Breast epithelium (tissue), 4 donors: ENCODE measurements at places on chromosomes 2 and 18.
A peak's percentile ranks its signal among the peaks of the same experiment; 100 is the strongest.

- no peaks in the 10 kb centered on the region for H3K36me3 ChIP-seq
- no peak for DNase-seq
- H3K27ac ChIP-seq = no peak overlapping the region
- no peaks in the 10 kb centered on the region for H3K27me3 ChIP-seq
- no peaks in the 10 kb centered on the region for H3K4me1 ChIP-seq
- no peak overlapping the region for H3K4me3 ChIP-seq
Observed at GRCh38 chr2:41101281-41101680, 649.4 kb upstream of the SLC8A1 start.

DNA sequence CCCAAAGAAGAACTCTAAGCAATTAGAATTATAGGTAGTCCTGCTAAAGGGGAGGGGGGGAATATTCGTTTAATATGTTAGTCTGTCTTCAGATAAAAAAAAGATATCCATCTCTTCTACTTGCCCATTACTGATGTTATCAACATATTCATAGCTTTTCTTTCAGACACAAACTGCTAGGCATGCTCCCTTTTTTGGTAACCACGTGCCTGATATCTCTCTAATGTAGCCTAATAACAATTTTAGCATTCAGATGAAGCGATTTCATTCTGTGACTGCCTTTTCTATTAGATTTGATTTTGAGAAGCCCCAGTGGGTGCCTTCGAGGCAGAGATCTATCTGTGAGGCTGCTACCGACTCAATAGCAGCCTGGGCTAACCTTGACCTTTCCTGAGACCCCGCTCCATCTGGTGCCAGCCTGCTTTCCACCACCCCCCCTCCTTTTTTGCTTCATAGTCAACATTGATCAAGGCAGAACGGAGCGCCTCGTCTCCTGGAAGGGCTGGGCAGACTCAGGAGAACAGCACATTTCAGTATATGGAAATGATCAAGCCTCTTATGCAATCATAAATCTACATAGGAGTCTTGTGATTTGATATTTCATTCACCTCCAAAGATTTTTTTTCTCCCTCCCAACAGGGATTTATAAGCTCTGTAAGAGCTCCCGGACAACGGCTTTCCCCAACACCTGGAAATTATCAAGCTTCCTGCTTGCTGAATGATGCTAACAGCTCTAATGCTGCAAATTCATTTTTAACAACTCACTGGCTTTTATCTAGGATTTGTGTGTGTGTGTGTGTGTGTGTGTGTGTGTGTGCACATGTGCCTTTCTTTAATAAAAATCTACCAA lies 14.7 kb upstream of the BCL11A start:
- no peaks in the 10 kb centered on the region for H3K36me3 ChIP-seq
- no peak overlapping the region for H3K4me3 ChIP-seq
- peaks cover 37% of the 10 kb centered on the region for H3K27me3 ChIP-seq
- no peak for DNase-seq
- no peak overlapping the region for H3K27ac ChIP-seq

- H3K4me3 ChIP-seq = no peak overlapping the region
- peak overlapping the region; percentile 29 for H3K27ac ChIP-seq
- H3K36me3 ChIP-seq = no peaks in the 10 kb centered on the region
- H3K27me3 ChIP-seq = no peaks in the 10 kb centered on the region
- H3K4me1 ChIP-seq = peaks cover 2% of the 10 kb centered on the region
Observed at GRCh38 chr18:55248495-55248894, 289.2 kb upstream of the CCDC68 start.

- no peak for DNase-seq
- no peak overlapping the region for H3K4me3 ChIP-seq
- no peaks in the 10 kb centered on the region for H3K27me3 ChIP-seq
- H3K27ac ChIP-seq = no peak overlapping the region
Observed at GRCh38 chr2:21461754-21462240, 338.0 kb downstream of the TDRD15 start.

GRCh38 chr2:16635791-16636699 lies 29.6 kb downstream of the CYRIA start:
- DNase-seq = no peak
- no peaks in the 10 kb centered on the region for H3K27me3 ChIP-seq
- H3K36me3 ChIP-seq = no peaks in the 10 kb centered on the region
- H3K27ac ChIP-seq = peak overlapping the region; percentile 41

DNA sequence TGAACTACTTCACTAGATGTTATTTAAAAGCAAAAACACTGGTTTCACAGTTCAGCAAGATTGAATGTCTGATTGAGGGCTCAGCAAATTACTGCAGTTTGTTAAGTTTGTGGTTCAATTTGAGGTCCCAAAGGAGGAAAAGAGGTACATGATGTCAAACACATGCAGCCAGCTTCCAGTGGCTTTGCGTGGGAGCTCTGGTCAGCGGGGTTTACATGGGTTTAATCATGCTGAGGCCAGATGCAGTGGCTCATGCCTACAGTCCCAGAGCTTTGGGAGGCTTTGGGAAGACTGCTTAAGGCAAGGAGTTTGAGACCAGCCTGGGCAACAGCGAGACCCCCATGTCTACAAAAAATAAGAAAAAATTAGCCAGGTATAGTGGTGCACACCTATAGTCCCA lies 111.5 kb downstream of the MAPK4 start:
- no peak overlapping the region for H3K4me3 ChIP-seq
- no peaks in the 10 kb centered on the region for H3K36me3 ChIP-seq
- no peak overlapping the region for H3K27ac ChIP-seq
- no peaks in the 10 kb centered on the region for H3K4me1 ChIP-seq
- H3K27me3 ChIP-seq = no peaks in the 10 kb centered on the region

- H3K27me3 ChIP-seq = no peaks in the 10 kb centered on the region
- peaks cover 3% of the 10 kb centered on the region for H3K4me1 ChIP-seq
- no peaks in the 10 kb centered on the region for H3K36me3 ChIP-seq
- no peak for DNase-seq
- no peak overlapping the region for H3K4me3 ChIP-seq
Observed at GRCh38 chr2:111951486-111951885, 53.1 kb downstream of the MERTK start.

- H3K27ac ChIP-seq = no peak overlapping the region
- H3K36me3 ChIP-seq = no peaks in the 10 kb centered on the region
- H3K4me1 ChIP-seq = no peaks in the 10 kb centered on the region
- no peak for DNase-seq
- no peaks in the 10 kb centered on the region for H3K27me3 ChIP-seq
- H3K4me3 ChIP-seq = no peak overlapping the region
Observed at GRCh38 chr2:35160871-35161270, 1194.7 kb upstream of the CRIM1 start.

DNA sequence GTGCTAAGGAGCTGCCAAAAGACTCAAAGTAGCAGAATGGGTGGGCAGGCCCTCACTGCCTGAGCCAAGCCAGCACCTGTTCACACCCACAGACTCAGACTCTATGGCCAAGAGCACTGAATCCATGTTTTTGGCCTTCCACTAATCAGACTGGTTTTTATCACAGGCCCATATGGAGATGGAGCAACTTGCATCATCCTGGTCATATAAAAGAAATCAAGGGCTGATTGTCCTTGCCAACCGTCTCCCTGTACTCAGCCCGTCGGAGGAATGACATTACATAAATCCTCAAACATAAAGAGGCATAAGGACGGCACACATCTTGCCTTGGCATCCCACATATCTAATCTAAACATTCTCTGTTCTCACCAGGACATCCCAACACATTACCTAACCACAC lies 66.7 kb downstream of the MARCHF4 start:
- no peaks in the 10 kb centered on the region for H3K27me3 ChIP-seq
- H3K36me3 ChIP-seq = no peaks in the 10 kb centered on the region
- DNase-seq = no peak

GRCh38 chr2:52340171-52340570 lies 1308.2 kb upstream of the NRXN1 start:
- H3K27me3 ChIP-seq = no peaks in the 10 kb centered on the region
- no peak overlapping the region for H3K27ac ChIP-seq
- no peaks in the 10 kb centered on the region for H3K36me3 ChIP-seq
- no peak overlapping the region for H3K4me3 ChIP-seq

- H3K4me1 ChIP-seq = no peaks in the 10 kb centered on the region
- H3K4me3 ChIP-seq = no peak overlapping the region
- no peaks in the 10 kb centered on the region for H3K27me3 ChIP-seq
- no peaks in the 10 kb centered on the region for H3K36me3 ChIP-seq
- H3K27ac ChIP-seq = peak overlapping the region; percentile 56
Observed at GRCh38 chr2:23900541-23901322, 26.2 kb downstream of the ATAD2B start.

DNA sequence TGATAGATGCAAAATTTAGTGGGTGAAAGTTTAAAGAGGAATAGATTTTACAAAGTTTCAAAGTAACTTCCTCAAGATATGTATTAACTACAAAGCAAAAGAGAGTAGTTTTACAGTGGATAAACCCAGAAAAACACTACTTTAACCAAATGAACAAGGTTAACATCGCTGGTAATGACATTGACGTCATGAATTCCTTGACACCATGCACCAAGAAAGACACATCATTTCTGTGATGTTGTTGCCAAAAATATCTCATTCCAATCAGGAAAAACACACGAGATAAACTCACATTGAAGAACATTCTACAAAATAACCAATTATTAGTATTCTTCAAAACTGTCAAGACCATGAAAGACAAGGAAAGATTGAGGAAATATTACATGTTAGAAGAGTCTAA lies 605.6 kb upstream of the SETBP1 start:
- H3K36me3 ChIP-seq = no peaks in the 10 kb centered on the region
- DNase-seq = no peak
- no peaks in the 10 kb centered on the region for H3K27me3 ChIP-seq
- no peak overlapping the region for H3K4me3 ChIP-seq

GRCh38 chr18:74562775-74563174 lies 28.5 kb downstream of the CNDP1 start:
- DNase-seq = no peak
- no peaks in the 10 kb centered on the region for H3K27me3 ChIP-seq
- no peak overlapping the region for H3K4me3 ChIP-seq
- H3K36me3 ChIP-seq = no peaks in the 10 kb centered on the region
- H3K4me1 ChIP-seq = no peaks in the 10 kb centered on the region

DNA sequence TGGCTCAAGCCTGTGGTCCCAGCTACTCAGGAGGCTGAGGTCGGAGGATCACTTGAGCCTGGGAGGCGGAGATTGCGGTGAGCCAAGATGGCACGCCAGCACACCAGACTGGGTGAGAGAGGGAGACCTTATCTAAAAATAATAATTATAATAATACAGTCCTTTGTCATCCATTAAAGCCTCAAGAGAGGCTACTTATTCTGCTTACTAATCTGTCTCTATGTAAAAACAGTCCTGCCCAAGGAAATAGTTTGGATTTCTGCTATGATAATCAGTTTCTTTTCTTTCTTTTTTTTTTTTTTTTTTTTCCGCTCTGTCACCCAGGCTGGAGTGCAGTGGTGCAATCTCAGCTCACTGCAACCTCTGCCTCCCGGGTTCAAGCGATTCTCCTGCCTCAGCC lies 228.3 kb downstream of the C1D start:
- no peaks in the 10 kb centered on the region for H3K4me1 ChIP-seq
- H3K27ac ChIP-seq = no peak overlapping the region
- DNase-seq = no peak
- H3K27me3 ChIP-seq = no peaks in the 10 kb centered on the region
- H3K36me3 ChIP-seq = no peaks in the 10 kb centered on the region

DNA sequence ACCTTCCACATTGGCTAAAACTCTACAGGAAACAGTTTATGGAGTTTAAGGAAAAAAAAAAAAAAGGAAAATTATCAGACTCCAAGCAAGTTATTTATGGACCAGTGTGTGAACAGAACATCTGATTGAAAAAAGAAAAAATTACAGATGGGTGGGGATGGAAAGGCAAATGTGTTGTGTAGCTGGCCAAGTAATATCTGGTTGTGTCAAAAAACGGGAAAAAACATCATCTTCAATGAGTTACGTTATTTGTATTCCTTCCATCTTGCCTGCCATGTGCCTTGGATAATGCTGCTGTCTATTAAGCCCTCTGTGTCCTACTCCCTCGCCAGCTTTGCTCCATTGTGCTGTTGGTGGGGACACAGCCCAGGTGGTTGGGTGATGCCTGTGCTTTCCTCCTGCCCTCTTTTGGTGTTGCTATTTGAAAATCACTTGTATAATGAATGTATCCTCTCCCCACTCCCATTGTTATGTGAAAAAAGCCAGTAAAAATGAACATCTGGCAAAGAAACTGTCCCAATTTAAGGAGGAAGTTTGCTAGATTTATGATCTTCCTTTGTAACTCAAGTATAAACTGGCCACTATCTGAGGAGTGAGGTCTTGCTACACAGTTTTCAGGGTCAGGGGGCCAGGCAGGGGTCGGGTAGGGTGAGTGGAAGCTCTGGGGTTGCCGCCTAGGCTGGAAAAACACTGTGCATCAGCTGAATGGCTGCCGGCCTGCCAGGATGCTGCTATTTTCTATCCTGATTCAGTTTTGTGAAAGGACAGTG lies 155.9 kb downstream of the FMNL2 start:
- no peaks in the 10 kb centered on the region for H3K4me1 ChIP-seq
- H3K36me3 ChIP-seq = no peaks in the 10 kb centered on the region
- no peaks in the 10 kb centered on the region for H3K27me3 ChIP-seq
- peak overlapping the region; percentile 10 for H3K27ac ChIP-seq
- no peak overlapping the region for H3K4me3 ChIP-seq
- DNase-seq = no peak

DNA sequence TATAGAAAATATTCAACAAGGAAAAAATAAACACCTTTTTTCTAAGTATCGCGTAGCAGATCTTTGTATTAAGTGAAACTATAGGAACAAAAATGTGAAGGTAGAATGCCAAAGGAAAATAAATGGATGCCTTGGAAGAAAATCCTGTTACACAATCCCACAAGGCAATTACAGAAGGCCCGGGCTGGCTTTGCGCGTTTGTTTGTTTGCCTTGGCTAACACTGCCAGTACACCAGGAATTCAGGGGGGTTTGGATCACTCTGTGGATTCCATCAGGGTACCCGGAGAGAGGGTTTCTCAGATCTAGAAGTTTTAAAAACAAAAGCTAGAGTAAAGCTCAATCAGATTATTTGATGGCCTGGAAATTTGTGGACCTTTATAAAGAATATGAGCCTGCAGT lies 478.3 kb downstream of the FBXO15 start:
- H3K27ac ChIP-seq = no peak overlapping the region
- H3K27me3 ChIP-seq = no peaks in the 10 kb centered on the region
- no peaks in the 10 kb centered on the region for H3K36me3 ChIP-seq
- H3K4me1 ChIP-seq = no peaks in the 10 kb centered on the region

DNA sequence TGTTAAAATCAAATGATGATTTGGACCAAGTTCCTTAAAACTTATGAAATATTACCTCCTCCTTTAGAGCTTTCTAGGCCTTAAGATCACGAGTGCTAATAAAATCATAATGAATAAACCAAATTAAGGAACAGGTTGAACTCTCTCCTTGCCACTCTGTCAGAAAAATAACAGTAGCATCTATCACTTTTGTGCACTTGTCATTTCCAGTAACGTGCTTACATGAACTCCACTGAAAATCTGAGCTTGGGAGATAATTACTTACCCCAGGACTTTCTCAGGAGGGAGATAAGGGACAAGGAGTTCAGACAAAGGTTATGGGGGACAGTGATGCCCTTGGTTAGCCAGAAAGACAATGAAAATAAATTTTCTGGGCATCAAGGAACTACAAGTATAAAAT lies 36.0 kb downstream of the EPB41L3 start:
- H3K4me1 ChIP-seq = no peaks in the 10 kb centered on the region
- H3K36me3 ChIP-seq = no peaks in the 10 kb centered on the region
- DNase-seq = no peak

- peak; percentile 61 for DNase-seq
- no peak overlapping the region for H3K27ac ChIP-seq
- H3K4me1 ChIP-seq = no peaks in the 10 kb centered on the region
- no peak overlapping the region for H3K4me3 ChIP-seq
- H3K36me3 ChIP-seq = no peaks in the 10 kb centered on the region
Observed at GRCh38 chr2:9333591-9334171, 89.6 kb downstream of the ITGB1BP1 start.
